ENCODE measurements at places on chromosomes 11 and 22.

GRCh38 chr11:2299773-2300172, 1.9 kb downstream of the C11orf21 start:
- no peak for DNase-seq

- DNase-seq: no peak
These were observed 12.7 kb upstream of the RGL4 start for GRCh38 chr22:23678133-23678532.

- DNase-seq: no peak
These were observed 39.7 kb upstream of the DRD2 start for GRCh38 chr11:113514856-113515255.

DNA sequence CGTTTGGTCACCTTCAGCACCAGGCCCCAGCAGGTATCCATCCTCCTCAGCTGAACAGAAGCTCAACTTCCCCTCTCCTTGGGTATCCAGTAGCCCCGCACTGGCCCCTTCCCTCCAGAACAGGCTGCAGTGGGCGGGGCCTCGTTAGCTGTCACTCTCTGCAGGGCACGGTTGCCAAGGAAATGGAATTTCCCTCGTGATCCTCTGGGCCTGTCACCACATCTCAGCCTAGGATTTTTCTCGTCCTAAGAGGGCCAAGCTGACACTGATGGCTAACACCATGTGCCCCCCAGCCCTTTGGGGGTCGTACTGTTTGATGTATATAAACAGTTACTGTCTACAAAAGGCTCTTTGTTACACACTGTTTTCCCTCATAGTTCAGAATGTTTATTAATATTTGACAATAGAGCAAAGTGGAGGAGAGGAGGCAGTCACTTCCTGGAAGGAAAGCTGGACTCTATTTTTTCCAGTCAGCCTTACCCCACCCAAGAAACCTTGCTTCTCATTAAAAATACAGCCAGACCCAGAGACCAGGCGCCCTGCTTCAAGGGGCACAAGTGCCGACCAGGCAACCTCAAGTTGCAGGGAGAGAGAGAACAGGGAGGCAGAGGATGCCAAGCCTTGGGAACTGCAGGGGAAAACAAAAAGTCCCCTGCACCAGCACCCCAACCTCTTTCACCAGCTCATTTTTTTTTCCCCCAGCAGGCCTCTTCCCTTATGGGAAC, 44.5 kb downstream of the FEZ1 start:
- no peak for DNase-seq

DNA sequence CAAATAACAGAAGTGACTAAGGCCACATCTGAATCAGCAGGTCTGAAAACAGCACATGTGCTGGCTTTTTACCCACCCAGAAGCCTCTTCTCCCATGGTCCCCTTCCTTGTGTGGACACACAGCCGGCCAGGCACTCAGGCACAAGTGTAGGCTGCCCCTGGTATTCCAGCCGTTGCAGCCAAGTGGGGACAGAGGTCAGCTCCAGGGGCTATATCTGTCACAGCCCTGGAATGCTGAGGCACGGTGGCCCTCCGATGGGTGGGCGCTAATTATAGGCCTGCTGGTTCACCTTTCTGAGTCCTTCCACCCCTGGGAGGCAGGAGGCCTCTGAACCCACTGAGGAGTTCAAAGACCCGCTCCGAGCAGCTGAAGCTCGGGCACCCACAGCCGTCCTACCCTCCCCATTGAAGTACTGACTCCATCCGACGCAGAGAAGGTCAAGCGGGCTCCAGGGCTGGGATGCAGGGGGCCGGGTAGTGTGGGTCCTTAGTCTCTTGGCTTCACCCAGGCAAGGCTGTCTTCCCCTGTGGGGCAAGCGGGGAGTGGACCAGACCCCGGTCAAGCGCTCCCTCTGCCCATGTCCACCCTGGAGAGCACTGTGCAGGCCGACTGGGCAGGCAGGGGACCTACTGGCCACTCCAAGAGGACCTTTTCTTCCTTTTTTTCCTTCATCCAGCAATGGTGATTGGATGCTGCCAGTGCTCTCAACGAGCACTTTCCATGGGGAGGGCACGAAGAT, 14.3 kb downstream of the FGF3 start:
- DNase-seq: no peak

- no peak for DNase-seq
These were observed 1.8 kb upstream of the PPP1R14B start for GRCh38 chr11:64248578-64248977.

GRCh38 chr22:23306438-23306921, 126.2 kb downstream of the BCR start:
- no peak for DNase-seq

GRCh38 chr22:24134090-24134846, 47.0 kb upstream of the SUSD2 start:
- no peak for DNase-seq

- DNase-seq: no peak
These were observed 7.5 kb downstream of the SUSD2 start for GRCh38 chr22:24188705-24189248.

GRCh38 chr11:70464509-70465361, 66.4 kb downstream of the CTTN start:
- DNase-seq: no peak

GRCh38 chr11:129785383-129786111, 30.1 kb upstream of the TMEM45B start:
- DNase-seq: no peak

DNA sequence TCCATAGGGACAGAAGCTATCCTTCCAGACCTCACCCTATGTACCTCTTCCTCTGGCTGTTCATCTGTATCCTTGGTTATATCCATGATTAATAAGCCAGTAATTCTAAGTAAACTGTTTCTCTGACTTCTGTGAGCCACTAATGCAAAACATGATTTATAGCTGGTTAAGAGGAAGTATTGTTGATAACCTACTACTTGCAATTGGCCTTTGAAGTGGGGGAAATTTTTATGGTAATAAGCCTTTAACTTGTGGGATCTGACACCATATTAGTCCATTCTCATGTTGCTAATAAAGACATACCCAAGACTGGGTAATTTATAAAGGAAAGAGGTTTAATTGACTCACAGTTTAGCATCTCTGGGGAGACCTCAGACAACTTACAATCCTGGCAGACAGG, 21.9 kb downstream of the CASP12 start:
- no peak for DNase-seq

DNA sequence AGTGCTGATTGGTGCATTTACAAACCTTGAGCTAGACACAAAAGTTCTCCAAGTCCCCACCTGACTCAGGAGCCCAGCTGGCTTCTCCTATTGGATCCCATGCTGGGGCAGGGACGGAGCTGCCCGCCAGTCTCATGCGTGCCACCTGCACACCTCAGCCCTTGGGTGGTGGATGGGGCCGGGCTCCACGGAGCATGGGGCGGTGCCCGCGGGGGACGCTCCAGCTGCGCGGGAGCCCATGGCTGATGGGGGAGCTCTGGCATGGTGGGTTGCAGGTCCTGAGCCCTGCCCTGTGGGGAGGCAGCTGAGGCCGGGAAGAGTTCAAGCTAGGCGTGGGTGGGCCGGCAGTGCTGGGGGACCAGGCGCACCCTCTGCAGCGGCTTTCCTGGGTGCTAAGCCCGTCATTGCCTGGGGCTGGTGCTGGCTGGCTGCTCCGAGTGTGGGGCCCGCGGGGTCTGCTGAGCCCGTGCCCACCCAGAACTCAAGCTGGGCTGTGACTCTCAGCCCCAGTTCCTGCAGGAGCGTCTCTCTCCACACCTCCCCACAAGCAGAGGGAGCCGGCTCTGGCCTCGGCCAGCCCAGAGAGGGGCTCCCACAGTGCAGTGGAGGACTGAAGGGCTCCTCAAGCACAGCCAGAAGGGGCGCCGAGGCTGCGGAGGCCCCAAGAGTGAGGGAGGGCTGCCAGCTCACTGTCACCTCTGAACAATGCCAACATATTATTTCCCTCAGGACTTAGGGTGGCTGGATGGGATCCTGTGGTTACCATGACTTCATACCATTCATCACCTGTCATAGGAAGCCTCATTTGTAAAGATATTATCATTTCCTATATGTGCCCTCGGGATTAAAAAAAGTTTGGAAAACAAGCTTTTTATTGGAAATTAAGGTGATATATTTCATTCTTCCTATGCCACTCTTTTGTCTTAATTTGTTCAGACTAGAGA, 688.7 kb downstream of the ETS1 start:
- no peak for DNase-seq

GRCh38 chr22:30902496-30903357, 65.8 kb downstream of the MORC2 start:
- no peak for DNase-seq

- DNase-seq: no peak
These were observed 83.7 kb downstream of the KCNQ1 start for GRCh38 chr11:2528301-2529050.

GRCh38 chr11:11420191-11420898, 67.3 kb upstream of the CSNK2A3 start:
- no peak for DNase-seq

DNA sequence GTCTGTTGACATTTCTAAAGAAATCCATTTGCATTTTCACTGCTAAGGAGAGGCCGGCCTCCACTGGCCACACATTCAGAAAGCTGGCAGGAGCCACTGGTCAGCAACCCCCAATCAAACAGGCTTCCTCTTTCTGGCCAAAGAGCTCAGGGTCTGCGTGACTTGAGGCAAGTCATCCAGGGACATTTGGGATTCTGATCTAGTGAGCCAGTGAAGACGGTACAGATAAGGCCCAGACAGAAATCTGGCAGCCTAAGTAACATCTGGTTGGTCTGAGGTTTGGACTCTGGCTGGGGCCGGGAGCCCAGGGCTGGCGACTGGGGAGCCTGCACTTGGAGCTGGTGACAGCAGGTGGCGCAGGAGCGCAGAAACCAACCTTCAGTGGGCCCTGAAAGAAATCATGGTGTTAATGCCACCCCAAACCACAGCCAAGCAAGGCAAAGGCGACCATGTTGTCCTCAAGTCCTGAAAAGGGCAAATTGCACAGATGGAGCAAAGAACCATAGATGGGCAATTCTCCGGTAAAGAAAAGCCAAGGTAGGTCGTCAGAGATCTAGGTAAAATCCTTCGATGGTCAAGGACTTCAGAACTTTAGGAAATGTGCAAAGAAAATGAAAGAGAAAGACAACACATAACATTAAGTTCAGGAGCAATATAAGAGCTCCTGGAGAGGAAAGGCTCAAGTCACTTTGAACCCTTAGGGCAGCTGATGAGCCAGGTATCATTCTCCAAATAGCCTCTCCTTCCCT, 99.4 kb upstream of the BLID start:
- DNase-seq: no peak

DNA sequence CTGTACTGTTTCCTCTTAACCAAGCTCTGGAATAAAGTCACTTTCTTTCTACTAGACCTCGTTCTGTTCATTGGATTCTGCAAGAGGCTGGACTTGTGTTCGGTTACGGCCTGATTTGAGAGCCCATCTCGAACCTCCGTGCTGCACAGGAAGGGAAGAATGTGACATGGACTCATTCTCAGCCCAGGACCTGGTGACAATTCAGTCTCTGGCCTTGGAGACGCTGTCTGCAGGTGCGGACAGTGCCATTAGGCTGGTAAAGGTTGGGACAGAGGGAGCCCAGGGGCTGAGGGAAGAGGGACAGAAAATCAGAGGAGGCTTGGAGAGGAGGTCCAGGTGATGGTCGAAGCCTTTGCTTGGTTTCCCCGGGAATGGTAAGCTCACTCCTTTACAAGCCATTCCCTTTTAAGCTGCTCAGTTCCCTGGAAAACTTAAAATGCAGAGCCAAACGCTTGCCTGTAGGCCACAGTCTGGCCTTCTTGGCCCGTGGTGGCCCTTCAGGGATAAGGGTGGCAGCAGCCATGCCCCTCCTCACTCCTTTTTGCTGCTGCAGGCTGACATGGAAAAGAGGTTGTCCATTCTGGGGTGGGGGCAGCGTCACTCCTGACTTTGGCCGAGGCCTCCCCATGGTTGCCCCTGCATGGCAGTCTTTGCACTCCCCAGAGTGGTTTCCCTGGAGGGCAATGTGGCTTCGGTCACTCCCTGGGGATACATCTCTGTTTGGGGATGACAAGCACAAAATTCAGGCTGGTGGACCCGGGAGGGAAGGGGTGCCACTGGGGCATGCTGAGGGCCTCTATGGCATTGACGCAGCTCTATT, 52.3 kb downstream of the SHISAL1 start:
- no peak for DNase-seq

DNA sequence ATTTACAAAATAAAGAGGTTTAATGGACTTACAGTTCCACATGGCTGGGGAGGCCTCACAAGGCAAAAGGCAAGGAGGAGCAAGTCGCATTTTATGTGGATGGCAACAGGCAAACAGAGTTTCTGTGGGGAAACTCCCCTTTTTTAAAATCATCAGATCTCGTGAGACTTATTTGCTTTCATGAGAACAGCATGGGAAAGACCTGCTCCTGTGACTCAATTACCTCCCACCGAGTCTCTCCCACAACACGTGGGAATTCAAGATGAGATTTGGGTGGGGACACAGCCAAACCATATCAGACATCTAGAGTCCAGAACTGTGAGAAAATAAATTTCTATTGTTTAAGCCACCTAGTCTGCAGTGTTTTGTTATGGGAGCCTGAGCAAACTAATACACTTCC, 80.8 kb downstream of the ME3 start:
- DNase-seq: no peak

- DNase-seq: no peak
These were observed 8.7 kb upstream of the SLC5A12 start for GRCh38 chr11:26730414-26731083.

- no peak for DNase-seq
These were observed 185.6 kb upstream of the TENM4 start for GRCh38 chr11:79626135-79627075.

- no peak for DNase-seq
These were observed 31.7 kb upstream of the PARVB start for GRCh38 chr22:43992331-43992821.

DNA sequence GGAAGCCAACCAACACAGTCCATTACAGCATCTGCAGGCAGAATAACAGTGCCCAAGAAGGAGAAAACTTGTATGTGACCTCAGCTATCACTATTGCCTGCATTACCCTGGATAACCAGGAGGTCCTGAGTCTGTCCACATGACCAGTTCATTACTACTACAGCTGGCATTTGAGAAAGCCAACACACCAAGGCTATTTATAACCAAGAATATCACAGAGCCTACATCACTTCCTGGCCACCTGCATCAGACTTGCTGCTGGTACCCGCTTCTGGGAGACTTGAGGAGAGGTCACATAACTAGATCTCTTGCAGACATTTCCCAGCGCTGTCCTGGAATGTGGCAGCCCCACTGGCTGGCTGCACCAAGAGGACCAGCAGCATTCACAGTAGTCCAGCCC, 11.1 kb upstream of the OR56B4 start:
- no peak for DNase-seq
